ENCODE measurements at places on chromosomes 2 and 18. TPM values are rescaled to one million over a fixed set of nuclear protein-coding genes. Genes with fewer than 3 reads are reported as not detected.
A peak's percentile ranks its signal among the peaks of the same experiment; 100 is the strongest.

DNA sequence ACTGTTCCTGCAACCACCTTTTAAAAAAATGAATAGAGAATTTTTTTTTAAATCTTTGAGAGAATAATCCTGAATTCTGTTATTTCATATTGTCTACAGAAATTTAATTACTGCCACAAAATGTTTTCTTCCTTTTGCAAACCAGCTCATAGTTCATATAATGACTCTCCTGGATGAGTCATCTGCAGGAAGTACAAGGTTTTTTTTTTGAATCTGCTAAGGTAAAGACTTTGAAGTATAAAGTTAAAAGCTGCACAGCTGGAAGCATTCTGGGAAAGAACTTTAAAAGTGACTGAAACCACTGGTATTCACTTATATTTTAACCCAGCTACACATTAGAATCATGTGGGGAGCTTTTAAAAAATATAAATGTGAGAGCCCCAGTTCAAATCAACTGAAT lies 25.4 kb downstream of the SESTD1 start:
- DNase-seq: no peak

- no peak for DNase-seq
Measured at GRCh38 chr2:164028814-164029534, 293.2 kb upstream of the FIGN start.

- DNase-seq: no peak
Measured at GRCh38 chr2:70397186-70397585, 95.3 kb upstream of the FAM136A start.

DNA sequence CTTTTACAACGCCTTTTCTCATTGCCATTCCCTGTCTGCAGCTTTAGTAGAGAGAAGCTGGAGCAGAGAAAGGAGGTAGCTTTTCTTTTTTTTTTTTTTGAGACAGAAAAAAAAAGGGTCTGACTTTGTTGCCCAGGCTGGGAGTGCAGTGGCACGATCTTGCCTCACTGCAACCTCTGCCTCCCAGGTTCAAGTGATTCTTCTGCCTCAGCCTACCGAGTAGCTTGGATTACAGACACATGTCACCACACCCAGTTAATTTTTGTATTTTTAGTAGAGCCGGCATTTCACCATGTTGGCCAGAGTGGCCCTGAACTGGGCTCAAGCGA lies 25.0 kb upstream of the ACSL3 start:
- no peak for DNase-seq

DNA sequence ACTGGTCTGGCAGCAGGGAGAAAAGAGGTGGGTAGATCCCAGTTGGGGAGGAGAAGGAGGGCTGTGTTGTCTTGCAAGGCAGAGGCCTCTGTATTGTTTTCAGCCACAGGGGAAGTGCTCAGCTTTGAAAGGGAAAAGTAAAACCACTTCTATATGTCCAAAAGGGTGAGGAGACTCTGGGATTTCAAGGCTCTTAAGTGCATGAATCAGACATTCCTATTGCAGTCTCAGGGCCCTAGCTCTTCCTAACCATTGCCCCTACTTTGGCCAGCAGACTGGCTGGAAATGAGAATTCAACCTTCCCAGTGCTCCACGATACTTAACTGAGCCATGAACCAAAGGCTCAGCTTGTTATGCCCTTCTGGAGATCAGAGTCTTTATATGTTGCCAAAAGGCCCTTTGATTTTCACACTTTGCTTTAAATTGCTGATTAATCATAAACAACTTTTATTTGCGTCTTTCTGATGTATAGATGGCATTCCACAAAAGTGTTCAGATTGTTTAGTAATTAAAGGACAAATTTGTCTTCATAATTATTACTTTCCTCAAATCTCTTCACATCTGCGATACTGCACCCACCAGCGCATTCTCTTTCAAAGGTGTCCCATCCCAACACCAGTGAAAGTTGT lies 313.8 kb upstream of the MMADHC start:
- no peak for DNase-seq

DNA sequence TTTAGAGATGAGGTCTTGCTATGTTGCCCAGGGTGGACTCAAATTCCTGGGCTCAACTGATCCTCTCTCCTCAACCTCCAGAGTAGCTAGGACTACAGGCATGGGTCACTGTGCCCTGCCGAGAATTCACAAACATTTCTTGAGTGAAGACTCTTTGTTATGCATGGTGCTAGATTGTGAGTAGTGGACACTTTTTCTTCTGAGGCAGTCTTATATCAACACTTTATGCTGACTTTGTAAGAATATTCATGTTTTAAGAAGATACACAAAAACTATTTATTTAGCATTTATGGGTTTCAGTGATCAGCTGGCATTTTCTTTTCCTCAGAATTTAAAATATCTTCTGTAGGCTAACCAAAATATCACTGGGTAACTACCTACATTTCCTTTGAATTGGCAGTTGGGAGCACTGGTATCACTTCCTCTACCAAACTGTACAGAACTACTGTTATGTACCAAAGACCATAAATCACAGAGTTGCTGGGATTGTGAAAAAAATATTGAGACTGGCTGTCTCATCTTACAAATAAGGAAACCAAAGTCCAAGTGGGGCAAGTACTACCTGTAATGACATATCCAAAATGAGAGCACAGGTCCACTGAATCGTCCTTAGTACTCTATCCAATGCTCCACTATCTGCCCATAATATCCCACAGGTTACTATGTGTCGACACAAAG lies 34.0 kb downstream of the DOCK10 start:
- DNase-seq: no peak

DNA sequence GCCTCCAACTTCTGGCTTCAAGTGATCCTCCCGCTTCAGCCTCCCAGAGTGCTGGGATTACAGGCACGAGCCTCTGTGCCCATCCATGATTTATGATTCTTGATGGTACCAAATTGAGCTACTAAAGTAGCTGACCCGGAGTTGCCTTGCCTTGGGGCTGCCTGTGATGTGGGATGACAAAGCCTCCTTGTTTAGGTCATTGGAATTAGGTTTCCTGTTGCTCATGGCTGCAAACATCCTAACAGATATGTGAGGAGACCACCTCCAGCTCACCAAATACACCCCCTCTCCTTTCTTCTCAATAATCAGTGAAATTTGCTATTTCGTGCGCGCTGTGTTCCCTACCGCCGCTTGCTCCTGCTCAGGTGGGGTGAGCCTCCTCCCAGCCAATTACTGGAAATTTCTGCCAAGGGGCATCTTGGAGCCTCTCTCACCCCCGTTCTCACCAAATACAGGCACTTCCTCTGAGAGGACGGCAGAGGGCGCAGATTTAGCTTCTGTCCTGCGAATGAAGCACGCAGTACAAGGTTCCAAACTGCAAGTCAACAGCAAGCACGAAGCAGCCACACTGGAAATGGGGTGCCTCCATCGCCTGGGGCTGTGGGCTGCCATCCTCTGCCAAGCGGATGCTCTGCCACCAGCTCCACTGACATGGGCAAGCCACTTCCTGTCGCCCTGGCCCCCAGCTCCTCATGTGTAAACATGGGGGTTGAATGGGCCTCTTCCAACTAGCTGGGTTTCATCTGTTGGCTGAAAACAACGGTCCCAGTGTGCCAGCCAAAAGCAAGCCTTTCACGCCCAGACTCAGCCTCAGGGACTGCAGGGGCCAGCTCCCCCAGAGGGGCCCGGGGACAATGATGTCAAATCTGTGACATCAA lies 71.7 kb downstream of the NCAPH start:
- peak; percentile 38 for DNase-seq

GRCh38 chr2:73982140-73982617 lies 2.5 kb upstream of the TET3 start:
- DNase-seq: no peak

GRCh38 chr18:5726011-5726410 lies 169.3 kb downstream of the TMEM200C start:
- no peak for DNase-seq

DNA sequence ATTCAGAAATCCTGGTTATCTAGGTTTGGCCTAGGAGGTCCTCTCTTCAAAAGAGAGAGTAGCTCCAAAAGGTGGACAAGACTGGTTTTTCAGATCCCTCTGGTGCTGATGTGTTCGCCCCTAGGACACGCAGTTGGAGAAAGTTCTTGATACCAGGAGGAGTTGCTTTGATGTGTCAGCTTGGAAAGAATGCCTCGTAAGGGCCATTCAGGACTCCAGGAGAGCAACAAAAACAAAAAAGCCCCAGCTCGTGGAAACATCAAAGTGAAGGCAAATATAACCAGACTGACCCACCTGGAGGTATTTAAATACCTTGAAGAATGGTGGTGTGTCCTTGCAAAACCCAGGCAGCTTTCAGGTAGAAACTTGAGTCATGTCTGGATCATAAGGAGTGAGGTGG lies 12.5 kb upstream of the LBH start:
- no peak for DNase-seq

- no peak for DNase-seq
Measured at GRCh38 chr2:20576598-20577115, 74.2 kb downstream of the HS1BP3 start.

GRCh38 chr2:106709229-106709628 lies 176.7 kb downstream of the ST6GAL2 start:
- no peak for DNase-seq

GRCh38 chr2:148702475-148702874 lies 57.9 kb downstream of the EPC2 start:
- DNase-seq: no peak

GRCh38 chr18:59070181-59070912 lies 69.3 kb upstream of the SEC11C start:
- DNase-seq: peak; percentile 90

DNA sequence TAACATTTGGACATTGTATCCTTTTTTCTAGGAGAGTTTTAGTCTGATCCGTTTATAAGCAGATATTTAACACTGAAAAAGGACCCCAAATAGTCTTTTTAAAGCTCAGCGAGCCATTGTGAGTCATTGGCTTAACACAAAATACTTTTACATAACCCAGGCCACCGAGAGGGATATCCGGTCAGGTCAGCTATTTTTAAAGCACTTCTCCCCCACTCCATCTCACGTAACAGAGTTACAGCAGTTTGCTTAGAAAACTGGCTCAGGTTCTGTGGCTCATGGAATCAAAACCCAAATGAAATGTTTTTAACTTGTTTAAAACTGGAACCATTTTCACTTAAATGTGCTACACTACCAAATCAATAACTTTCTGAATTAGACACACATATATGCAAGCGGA lies 23.9 kb downstream of the COL4A3 start:
- no peak for DNase-seq

GRCh38 chr2:111168528-111169239 lies 48.0 kb downstream of the BCL2L11 start:
- DNase-seq: peak; percentile 39

GRCh38 chr18:31718386-31718785 lies 34.0 kb upstream of the B4GALT6 start:
- DNase-seq: no peak

DNA sequence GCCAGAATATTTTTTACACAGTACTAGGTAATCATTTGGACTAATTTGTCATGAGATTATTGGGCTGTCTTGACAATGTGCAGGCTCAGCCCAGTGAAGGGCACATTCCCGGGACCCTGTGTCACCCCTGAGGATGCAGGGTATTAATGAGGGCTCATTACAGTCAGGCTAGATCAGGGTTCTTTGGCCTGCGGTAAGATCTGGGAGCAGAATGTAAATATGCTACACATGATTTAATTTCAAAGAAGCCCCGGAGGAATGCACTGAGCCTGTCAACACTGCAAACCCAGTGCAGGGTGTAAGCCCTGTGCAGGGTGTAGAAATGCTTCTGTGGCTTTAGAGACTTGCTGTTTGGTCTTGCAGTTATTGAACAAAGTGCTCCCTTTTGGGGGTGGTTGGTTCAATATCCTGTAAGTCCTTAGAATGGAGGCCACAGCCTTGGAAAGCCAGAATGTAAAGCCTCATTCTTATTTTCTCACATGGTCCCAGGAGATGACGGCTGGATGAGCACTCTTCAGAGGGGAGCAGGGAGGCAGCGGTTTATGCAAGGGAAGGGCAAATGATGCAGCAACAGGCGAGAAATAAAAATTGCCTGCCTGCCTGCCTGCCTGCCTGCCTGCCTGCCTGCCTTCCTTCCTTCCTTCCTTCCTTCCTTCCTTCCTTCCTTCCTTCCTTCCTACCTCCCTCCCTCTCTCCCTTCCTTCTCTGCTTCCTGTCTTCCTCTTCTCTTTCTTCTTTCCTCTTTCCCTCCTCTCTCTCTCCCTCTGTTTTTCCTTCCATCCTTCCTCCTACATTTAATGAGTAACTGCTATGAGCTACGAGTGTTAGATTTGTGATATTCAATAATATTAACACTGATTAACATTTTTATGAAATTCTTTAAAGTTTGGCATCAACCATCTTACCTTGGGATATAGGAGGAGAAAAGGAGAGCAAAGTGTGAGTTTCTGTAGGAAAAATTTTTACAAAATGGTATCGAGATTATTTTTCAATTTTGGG lies 148.8 kb downstream of the VAPA start:
- DNase-seq: no peak

DNA sequence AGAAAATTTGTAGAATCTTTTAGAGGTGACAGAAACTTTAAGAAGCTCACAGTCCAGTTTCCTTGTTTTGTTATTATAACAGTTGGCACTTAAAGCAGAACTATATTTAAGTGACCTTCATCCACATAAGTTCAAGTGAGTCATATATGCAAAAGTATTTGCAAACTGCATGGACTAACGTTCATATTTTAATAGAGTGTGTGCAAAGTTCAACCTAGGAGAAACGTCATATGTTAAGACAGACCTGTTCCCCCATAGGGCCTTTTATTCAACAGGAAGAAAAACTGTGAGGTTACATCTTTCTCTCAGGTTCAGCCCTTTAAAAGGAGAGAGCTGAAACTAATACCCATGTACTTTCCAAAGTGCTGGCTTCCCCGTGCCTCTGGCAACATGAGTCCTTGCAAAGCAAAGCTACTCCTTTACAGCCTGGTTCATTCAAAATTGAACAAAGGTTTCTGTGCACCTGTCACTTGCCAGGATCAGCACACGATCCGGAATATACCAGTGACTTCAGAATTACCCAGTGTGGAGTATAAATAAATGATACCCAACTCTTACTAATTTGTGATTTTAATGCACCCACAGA lies 280.0 kb upstream of the RAB12 start:
- no peak for DNase-seq

- DNase-seq: no peak
Measured at GRCh38 chr2:144229296-144229695, 290.6 kb downstream of the ZEB2 start.

SPDYA gene
- polyA plus RNA-seq: 0.53 TPM

SP110 gene
- 21.6 TPM for polyA plus RNA-seq

INPP5D gene
- polyA plus RNA-seq: 14.4 TPM

PLEK gene
- polyA plus RNA-seq: 2.5 TPM

LINC00305 gene
- not detected for polyA plus RNA-seq

KDM3A gene
- 58.4 TPM for polyA plus RNA-seq

LOXHD1 gene
- polyA plus RNA-seq: 1.2 TPM

MROH2A gene
- polyA plus RNA-seq: not detected

ASPRV1 gene
- 1.1 TPM for polyA plus RNA-seq

CRYBA2 gene
- not detected for polyA plus RNA-seq

SP9 gene
- not detected for polyA plus RNA-seq

SCYGR4 gene
- polyA plus RNA-seq: not detected

TMEFF2 gene
- 0.07 TPM for polyA plus RNA-seq

All from ovary (tissue), 10 donors.